ENCODE measurements at places on chromosomes 13 and 19. TPM values are rescaled to one million over a fixed set of nuclear protein-coding genes. Genes with fewer than 3 reads are reported as not detected.

GRCh38 chr13:57552437-57552836, 79.1 kb upstream of the PCDH17 start:
- DNase-seq, result no peak

- DNase-seq, result no peak
Observed at GRCh38 chr19:33528404-33528803, 6.8 kb upstream of the PEPD start.

CIC gene
- total RNA-seq, result 76.7 TPM

DNA sequence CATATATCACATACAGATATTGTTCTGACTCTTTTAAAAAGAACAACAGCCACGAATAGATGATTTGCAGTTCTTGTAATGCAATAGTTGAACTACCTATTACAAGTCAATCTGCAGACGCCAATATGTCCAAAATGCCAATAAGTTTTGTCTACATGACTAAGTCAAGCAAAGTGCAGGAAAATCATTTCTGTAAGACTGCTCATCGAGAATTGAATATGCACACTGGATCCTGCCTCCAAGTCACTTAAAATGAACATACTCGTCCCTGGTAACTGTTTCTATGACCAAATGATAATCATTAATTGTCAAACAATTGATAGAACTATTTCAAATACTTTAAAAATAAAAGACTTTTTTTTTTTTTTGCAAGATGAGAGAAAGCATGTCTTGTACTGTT, 375.6 kb downstream of the ITGBL1 start:
- no peak for DNase-seq

KIR2DL1 gene
- total RNA-seq, result not detected

DNA sequence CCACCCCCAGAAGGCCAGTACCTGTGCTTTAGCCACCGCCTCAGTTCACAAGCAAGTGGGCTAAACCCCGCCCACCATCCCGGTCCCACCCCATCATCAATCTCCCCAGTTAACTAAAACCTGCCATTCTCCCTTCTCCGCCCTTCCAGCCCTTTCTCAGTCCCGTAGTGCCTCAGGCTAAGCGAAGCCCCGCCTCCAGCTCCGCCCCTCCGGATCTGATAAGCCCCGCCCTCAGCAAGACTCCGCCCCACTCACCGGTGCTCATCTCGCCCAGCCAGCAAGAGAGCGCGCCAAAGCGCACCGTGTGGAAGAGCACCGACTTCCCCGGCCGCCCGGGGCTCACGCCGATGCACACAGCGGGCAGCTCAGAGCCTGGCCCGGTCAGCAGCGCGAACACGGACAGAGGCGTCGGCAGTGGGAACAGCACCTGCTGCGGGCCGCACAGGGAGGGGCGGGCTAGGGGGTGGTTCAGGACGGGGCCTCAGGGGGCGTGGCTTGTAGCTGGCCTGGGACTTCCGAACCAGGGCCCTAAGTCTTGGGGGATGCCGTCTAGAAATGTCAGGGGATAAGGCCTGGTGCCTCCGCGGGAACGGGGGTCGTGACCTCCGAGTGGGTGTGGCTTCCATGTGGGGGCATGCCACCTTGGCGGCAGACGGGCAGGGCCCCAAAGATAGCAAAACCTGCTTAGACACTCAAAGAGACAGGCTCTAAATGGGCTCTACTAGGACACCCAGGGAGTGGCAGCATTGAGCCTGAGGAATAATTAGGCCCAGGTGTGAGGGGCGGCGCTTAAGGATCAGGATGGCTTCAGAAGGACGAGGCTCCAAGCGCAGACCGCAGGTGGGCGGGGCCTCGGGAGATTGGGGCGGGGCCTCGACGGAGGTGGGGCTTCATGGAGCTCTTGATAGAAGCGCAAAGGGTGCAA, 21.4 kb downstream of the MAP4K1 start:
- DNase-seq, result no peak

DNA sequence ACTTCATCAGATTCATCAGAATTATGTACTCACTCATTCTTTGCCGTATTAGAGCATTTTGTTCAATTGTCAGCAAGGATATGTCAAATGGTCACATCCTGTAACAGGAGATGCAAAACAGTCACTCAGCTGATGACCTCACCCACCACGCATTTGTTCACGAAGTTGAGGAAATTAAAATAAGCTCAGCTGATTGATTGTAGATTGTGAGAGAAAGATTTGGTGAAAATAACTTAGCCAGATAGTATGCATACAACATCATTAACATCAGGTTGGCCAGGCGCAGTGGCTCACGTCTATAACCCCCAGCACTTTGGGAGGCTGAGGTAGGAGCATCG, 22.6 kb upstream of the CDC16 start:
- DNase-seq, result no peak

UBXN6 gene
- total RNA-seq, result 108 TPM

GRCh38 chr13:65499256-65499655, 1730.9 kb downstream of the PCDH9 start:
- DNase-seq, result no peak

IL12RB1 gene
- 23.2 TPM for total RNA-seq

- DNase-seq, result no peak
Observed at GRCh38 chr19:3931041-3931440, 1.8 kb upstream of the NMRK2 start.

GRCh38 chr19:1394252-1395193, 6.8 kb downstream of the GAMT start:
- DNase-seq, result no peak

DNA sequence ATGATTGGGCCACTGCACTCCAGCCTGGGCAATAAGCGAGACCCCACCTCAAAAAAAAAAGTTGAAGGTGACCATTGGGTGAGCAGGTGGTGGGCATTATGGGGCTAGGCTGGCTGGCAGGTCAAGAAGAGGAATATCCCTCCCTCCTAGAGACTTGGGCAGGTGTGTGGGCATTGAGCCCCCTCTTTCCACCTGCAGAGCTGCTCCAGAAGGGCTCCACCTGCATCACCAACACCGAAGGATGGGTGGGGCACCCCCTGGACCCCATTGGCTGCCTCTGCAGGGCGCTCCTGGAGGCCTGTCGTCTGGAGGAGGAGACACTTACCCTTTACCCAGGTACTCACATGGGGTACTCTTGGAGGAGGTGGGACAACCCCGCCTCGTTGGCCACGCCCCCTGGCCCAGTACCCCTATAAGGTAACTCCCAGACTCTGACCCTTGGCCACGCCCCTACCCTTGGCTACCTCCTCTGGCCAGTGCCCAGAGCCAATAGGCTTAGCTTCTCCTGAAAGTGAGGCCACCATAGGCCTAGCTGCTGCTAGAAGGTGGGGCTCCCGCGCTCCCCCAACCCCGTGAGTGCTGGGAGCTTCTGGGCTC, 21.9 kb downstream of the ZSWIM4 start:
- peak; percentile 73 for DNase-seq

Measured in spleen (tissue), 13 donors.